Esophagus mucosa (tissue), 1 donor: ENCODE measurements at places on chromosomes 2 and 18.
A peak's percentile ranks its signal among the peaks of the same experiment; 100 is the strongest.

DNA sequence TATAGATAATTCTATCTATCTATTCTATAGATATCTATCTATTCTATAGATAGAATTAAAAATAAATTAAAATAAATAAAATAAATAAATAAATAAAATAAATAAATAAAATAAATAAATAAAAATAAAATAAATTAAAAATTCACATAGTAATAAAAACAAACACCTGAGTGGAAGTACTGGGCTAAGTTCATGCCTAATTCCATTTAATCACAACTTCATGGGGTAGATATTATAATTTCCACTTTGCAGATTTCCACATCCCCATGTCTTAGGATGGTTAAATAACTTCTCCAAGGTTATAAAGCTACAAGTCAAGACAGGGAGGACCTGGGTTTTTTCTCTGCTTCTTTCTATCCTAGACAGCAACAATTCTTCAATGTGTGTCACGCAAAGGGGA is 261.4 kb upstream of the MEX3C start:
- no peak for ATAC-seq

- ATAC-seq, result peak; percentile 88
Measured at GRCh38 chr2:152440460-152440859, 105.5 kb downstream of the FMNL2 start.

- ATAC-seq, result no peak
Measured at GRCh38 chr2:63539416-63540162, 48.7 kb downstream of the WDPCP start.

GRCh38 chr2:19738707-19739106 is 163.1 kb downstream of the TTC32 start:
- ATAC-seq, result no peak

DNA sequence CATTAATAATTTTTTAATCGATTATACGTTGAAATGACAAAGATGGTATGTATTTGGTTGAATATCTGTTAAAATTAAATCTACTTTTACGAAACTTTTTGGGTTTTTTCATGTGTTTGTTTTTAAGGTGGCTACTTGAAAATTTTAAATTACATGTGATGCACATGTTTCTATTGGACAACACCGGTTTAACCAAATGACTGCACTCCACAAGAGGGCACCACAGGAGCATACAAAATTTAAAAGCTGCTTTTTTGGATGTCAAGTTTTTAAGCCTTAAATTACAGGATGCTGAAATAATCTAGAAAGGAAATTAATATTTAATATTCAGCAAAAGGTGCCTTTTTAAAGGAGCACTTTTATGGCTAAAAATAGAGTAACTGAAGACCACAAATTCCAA is 98.7 kb downstream of the ACVR1 start:
- peak; percentile 56 for ATAC-seq

- ATAC-seq, result no peak
Measured at GRCh38 chr2:102179061-102179460, 7.8 kb upstream of the IL1RL2 start.

DNA sequence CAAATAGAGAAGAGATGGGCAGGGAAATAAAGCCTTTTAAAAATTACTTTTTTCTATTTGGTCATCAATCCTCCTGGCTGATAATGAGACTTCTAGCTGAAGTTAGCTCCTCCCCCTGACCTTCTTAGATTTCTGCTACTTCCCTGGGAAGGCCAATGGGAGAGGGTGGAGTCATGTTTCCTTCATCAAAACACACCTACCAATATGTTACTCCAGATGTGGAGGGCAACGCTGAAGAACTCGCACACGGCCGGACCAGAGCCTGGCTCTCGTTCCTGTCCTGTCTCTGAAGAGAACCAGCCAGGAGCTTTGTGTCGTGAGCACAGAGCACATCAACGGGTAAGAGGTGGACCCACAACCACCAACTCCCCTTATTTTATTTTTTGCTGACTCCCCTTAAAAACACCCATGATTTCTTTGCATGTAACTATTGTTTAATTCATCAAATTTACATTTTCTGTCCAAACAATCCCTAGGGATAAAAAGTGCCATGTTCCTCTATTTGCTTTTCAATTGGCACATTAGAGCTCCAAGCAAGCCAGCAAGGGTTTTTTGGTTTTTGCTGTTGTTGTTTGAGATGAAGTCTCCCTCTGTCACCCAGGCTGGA is 94.9 kb downstream of the ADD2 start:
- no peak for ATAC-seq

DNA sequence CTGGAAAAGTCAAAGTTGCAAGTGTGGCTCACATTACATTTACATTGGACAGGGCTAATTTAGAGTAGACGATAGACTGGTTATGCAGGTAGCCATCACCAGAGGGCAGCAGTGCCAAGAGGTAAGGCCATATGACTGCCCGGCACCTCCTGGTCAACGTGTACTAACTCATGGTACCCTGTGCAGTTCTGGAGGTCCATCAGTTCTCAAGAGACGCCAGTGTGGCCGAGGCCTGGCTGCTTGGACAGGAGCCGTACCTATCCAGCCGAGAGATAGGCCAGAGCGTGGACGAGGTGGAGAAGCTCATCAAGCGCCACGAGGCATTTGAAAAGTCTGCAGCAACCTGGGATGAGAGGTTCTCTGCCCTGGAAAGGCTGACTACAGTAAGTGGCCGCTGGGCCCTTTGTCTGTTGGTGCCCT is 65.8 kb upstream of the EML6 start:
- ATAC-seq, result peak; percentile 79

- no peak for ATAC-seq
Measured at GRCh38 chr18:31554776-31555175, 36.9 kb upstream of the TTR start.

- ATAC-seq, result peak; percentile 41
Measured at GRCh38 chr2:181742922-181743722, 62.8 kb upstream of the NEUROD1 start.

DNA sequence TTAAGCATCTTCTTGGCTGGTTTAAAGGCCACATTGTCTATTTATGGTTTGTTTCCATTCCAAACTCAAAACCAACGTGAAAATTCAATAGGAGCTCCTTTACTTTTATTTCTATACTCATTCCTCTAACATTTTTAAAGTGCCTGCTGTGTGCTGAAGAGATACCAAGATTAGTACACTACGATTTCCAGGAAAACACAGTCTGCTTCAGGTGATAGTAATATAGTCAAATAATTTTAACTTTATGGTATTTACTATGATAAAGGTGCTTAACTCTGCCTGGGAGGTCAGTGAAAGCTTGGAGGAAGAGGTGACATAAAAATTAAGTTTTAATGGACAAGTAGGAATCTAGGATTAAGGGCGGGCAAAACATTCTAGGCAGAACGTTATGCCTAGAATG is 121.4 kb downstream of the KIAA1328 start:
- no peak for ATAC-seq

- no peak for ATAC-seq
Measured at GRCh38 chr2:60334610-60335009, 218.8 kb downstream of the BCL11A start.
